ENCODE measurements at places on chromosomes 4 and X. TPM values are rescaled to one million over a fixed set of nuclear protein-coding genes. Genes with fewer than 3 reads are reported as not detected.

Gene CXorf49
- not detected for polyA plus RNA-seq

Gene PPEF2
- 0.30 TPM for polyA plus RNA-seq

Gene MAGEA4
- not detected for polyA plus RNA-seq

Gene GAGE10
- not detected for polyA plus RNA-seq

GRCh38 chr4:186676531-186677161, 47.0 kb downstream of the FAT1 start:
- DNase-seq, result no peak

GRCh38 chr4:4260185-4260751, 12.2 kb upstream of the TMEM128 start:
- no peak for DNase-seq

DNA sequence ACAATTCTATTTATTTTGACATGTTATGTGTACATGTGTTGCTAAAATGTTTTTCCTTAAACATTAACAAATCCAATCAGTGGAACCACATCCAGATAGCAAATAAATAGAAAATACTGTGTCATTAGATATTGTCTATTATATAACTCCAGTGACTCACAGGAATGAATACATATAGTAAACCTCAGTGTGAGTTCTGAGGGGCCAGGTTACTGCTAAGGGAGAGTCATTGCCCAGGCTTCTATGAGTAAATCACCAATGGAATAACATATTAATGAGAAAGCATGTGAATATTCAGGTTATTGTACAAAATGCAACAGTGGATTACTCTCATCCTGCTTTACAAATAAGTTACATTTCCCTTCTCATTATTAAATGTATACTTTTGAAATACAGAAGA, 27.2 kb downstream of the TACR3 start:
- no peak for DNase-seq

- DNase-seq, result no peak
Observed at GRCh38 chr4:137601934-137602333, 69.6 kb upstream of the PCDH18 start.

- no peak for DNase-seq
Observed at GRCh38 chr4:91734682-91735081, 569.1 kb upstream of the GRID2 start.

DNA sequence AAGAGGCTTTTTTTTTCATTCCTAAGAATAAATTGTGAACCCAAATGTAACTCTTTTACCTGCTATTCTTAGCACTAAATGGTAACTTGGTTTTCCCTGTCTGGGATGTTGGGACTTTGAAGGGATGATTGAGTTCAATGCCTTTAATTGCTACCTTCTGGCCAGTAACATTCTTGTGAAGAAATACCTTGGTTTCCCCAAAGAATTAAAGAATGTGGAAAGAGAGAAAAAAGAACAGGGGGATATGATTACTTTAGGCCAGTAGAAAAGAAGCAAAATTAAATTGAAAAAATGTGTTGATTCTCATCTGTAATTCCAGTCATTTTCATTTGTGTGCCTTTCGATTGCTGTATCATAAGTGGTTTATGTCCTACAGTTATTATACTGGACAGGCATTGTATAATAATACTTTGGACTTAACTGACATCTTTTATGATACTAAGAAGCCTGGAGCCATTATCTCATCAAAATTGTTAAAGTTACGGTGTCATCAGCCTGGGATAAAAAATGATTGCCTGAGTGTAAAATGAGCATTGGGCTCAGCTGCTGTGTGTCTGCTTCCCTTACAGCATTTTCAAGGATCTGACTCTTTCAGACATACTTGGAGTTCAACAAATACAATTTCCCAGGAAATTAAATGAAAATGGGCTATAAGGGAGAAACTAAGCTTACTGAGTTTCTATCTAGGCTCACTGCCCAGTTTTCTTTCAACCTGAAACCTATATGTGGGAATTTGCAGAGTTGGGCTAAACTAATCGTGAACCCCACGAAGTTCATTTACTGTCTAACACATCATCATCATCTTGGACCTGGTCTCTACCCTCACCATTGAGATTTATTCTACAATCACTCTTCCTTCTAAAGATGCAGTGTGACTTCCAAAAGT, 146.3 kb downstream of the SHROOM3 start:
- DNase-seq, result no peak

GRCh38 chr4:76091052-76091451, 16.5 kb downstream of the ART3 start:
- DNase-seq, result no peak

DNA sequence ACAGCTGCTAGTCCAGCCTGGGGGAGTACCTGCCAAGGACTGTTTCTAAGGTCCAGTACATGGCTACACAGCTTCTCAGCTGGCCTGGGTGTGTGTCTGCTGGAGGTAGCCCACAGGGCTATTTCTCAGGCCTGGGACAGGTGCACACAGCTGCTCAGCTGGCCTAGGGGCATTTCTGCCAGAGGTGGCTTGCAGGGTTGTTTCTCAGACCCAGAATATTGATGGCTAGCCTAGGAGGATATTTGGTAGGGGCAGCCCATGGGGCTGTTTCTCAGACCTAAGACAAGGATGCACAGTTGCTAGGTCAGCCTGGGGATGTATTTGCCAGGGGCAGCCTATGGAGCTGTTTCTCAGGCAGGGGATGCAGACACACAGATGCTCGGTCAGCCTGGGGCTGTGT, 29.4 kb downstream of the RAB28 start:
- no peak for DNase-seq

DNA sequence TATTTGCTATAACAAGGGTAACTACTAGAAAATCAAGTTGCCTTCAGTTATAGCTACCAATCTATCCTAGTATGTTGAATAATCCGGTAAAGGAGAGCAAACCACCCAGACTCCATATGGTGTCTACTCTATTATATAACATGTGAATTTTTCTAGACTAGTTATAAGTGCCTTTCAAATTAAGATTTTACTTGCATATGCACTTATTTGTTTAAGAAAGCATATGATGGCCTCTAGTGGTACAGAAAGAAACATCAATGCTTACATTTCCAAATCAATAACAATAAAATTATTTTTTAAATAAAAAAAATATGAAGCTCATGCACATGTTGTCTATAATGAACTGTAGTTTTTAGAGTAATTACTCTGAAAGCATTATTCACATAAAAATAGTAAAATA, 1516.4 kb upstream of the PABPC4L start:
- no peak for DNase-seq

- DNase-seq, result no peak
Observed at GRCh38 chrX:134948333-134949241, 42.2 kb upstream of the SMIM10 start.
